DMS 273 treated with DMSO at 0.1 percent for 48 hours (cell line): ENCODE measurements at places on chromosomes 1 and 21.

GRCh38 chr1:224106568-224107281, 7.2 kb upstream of the FBXO28 start:
- peak; percentile 49 for DNase-seq

GRCh38 chr21:18987520-18988026, 584.0 kb upstream of the TMPRSS15 start:
- peak; percentile 22 for DNase-seq

GRCh38 chr1:29719253-29719652, 482.9 kb downstream of the PTPRU start:
- no peak for DNase-seq

- DNase-seq = no peak
These were observed 154.4 kb downstream of the NR5A2 start for GRCh38 chr1:200181861-200182260.

- no peak for DNase-seq
These were observed 3.2 kb upstream of the QSOX1 start for GRCh38 chr1:180151508-180151907.

DNA sequence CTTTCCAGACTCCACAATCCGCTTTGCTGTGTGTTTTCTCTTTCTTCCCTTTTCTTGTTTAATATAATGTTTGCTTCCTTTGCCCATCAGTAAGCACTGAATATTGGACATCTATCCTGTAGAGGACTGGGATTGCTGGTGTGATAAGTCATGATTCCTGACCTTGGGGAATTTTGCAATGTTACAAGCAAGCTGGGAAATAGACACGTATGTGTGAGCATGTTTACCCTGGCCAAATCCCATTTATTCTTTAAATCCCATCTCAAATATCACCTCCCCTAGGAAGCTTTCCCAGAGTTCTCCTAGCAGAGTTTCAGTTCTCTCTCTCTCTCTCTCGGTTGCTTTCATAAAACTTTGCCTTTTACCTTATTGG, 155.3 kb downstream of the ROR1 start:
- no peak for DNase-seq

DNA sequence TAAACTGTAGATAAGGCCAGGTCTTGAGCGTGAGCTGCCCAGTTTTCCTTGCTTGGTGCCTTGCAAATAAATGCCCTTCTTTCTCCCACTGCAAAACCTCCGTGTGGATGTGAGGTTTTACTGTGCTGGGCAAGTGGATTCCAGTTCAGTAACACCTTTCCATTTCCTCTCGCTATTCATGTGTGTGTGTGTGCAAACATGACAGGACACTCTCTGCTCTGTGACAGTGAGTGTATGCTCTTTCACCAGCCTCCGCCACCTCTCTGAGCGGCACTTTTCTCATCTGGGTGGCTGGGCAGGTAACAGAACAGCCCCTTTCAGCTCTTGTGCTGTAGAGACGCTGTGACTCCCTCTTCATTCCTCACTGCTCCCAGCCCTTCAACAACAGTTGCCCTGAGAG, 23.9 kb downstream of the CNIH3 start:
- no peak for DNase-seq

DNA sequence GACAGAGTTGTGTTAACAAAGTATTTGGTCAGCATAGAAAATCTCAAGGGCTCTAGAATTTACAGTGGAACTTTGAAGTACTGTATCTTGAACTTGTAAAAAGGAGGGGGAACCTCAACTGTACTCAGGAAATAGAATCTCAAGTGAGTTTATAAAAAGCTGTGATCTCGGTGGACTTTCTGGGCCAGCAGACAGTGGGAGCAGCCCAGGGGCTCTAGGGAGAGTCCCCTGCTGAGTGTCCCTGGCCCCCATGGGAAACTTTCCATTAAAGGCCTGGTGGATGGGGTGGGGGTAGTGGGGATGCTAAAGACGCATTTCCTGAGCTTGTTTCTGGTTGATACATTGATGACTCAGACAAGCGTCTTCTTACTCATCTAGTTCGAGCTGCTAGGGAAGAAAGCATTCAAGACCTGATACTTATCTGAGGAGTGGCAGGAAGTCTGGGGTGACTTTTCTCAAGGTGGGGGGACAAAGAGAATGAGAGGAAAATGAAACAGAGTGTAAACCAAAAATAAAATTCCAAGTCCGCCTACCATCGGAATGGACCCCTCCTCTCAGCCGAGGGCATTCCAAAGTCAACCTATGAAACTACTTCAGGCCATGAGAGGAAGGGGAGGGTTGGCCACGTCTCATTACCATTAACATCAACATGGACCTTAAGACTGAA, 65.5 kb downstream of the NID1 start:
- DNase-seq = no peak

- DNase-seq = no peak
These were observed 14.4 kb upstream of the IFI6 start for GRCh38 chr1:27686223-27686990.

DNA sequence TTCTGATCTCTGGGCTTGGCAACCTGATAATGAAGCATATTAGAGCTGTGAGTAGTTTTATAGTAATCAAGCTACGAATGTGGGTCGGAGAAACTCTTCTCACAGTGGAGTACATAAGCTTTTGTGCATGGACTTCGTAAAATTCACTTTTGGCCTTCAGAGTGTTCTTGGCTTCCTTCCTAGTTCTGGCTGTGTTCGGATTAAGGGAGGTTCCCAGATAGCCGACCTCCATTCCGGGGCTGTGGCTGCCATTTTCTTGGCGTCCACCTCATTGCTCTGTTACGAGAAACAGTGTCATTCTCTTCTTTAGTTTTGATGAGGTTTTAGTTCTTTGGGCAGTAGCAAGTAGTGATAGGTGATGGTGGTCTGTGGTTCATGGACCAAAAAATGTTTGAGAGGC, 26.3 kb downstream of the CAMTA1 start:
- DNase-seq = no peak

DNA sequence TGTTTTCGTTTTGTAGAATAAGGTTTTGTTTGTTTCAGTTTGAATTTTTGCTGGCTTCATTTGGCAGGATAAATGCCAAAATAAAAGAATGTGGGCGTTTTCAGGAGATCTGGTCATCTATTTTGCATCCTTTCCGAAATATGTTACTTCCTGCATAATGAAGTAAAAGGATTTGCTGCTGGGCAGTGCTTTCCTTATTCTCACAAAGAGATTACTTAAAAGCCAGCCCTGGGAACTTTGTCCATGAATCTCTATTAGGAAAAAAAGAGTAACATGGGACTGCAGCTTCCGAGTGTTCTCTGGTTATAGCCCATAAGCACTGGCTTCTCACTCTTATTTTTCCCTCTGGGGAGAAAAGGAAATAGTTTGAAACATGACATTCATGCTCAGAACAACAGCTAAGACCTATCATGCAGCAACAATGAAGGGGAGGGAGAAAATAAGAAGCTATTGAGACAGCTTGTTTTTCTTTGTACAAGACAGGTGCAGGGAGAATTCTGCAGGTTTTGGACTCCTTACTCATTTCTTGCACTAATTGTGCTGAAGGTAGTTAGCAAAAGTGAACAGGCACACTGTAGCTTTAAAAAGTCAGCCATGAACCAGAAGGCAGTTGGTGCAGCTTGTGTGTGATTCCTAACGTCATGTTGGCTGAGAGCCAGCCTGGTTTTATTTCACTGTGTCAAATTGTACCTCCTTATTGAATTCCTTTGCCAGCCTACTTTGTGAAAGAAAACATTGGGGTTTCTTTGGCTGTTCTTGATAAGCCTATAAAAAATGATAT, at the start of gene SAMD13:
Gene SAMD13 (plus strand): TSS at position 705 of the 781 bp plus-strand sequence. CDS start 1,527 bp downstream, outside the sequence.
- DNase-seq = peak; percentile 67

GRCh38 chr1:5376538-5377247, 615.5 kb downstream of the NPHP4 start:
- DNase-seq = no peak

DNA sequence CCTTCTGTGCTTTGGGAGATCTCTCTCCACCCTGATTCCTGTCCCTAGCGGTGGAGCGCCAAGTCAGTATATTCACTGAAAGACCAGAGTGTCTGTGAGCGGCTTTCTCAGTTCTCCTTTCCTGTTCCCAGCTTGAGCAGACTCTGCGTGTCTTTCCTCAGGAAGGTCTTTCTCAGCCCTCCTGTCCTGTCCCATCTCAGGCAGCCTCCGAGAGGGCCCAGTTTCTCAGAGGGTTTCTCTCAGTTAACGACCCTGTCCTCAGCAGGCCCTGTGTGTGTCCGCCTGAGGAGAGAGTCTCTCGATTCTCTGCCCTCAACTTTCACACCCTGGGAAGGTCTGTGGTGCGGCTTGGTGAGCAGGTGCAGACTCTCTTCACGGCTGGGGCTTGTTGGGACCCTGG, 34.0 kb upstream of the CHIT1 start:
- no peak for DNase-seq

GRCh38 chr21:17438635-17439034, 74.2 kb upstream of the CXADR start:
- no peak for DNase-seq

DNA sequence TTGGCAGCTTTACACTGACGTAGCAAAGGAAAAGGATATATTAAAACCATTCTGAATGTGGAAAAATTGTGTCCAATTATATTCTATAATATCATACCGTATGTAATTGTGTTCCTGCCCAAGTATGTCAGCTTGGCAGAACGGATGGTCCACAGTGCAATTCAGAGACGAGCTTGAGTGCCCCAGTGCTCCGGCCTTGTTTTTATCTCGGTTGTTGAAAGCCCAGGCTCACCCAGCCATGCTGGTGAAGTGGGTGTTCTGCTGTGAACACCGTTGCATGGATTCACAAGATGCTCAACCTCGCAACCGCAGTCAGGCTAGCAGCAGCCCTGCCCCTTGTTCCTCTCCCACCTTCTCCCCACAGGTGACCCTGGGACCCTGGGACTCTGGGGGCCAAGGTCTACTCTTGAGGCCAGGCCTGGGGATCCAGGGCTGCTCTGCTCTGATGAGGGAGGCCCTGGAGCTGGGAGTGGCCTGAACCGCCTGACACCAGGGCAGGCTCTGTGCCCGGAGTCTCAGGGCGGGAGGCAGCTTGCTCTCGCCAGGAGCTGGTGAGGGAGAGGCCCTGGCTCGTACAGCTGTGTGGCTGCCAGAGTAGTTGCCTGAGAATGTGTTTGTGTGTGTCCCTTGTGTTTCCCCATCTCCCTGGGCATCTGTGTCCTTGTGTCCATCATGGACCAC, 11.2 kb downstream of the PTPRF start:
- DNase-seq = peak; percentile 68

DNA sequence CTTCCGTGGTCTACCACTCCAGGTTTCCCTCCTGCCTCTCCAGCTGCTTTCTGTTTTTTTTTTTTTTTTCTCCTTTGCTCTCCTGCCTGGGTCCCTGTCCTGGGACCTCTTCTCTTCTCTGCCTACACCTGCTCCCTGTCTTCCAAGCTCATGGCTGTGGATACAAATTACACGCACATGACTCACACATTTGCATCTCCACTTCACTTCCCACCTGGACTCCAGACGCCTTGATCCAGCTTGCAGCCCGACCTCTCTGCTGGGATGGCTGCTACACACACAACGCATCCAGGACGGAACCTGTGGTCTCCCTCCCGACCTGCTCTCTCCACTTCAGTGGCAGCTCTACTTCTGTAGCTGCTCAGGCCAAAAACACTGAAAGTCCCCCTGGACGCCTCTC, 44.4 kb upstream of the B3GALT5 start:
- DNase-seq = no peak

DNA sequence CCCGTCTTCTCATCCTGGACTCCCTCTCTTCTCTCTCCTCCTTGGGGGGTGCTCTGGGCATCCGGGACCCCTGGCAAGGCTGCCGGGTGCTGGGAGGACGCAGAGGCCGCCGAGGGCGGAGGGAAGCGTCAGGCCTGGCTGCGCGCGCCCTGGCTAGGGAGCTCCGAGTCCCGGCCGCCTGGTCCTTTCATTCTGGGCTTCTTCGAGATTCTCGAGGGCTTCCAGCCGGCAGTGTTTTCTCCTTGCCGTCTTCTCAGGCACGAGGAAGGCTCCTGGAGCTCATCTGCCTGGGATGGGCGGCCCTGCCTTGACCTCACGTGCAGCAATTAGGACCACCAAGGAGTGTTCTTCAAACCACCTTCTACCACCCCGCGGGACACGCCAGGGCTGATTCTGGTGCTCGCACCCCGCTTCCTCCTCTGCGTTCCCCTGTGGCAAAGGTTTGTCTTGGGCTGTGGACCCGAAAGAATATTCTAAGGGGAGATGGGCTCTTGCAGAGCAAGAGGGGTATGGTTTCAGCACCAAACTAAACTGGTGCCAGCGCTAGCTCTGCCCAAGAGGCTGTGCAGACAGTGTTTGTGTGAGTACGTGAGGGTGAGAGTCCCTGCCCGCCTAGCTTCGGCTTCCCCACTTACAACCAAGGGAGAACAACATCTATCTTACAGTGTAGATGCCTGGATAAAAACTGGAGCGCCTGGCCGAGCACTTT, 36.5 kb downstream of the PIK3CD start:
- DNase-seq = no peak

GRCh38 chr1:10216090-10216749, 5.8 kb downstream of the KIF1B start:
- no peak for DNase-seq

GRCh38 chr21:26280148-26280547, 109.6 kb upstream of the APP start:
- DNase-seq = no peak

GRCh38 chr1:204560590-204561150, 44.5 kb downstream of the MDM4 start:
- DNase-seq = no peak

GRCh38 chr1:157025856-157026255, 19.7 kb downstream of the ARHGEF11 start:
- DNase-seq = no peak

- DNase-seq = no peak
These were observed 51.1 kb upstream of the RBM15 start for GRCh38 chr1:110288111-110288510.

GRCh38 chr1:77744576-77744975, 15.1 kb downstream of the USP33 start:
- no peak for DNase-seq

- no peak for DNase-seq
These were observed 88.2 kb downstream of the KAZN start for GRCh38 chr1:14686701-14687100.

DNA sequence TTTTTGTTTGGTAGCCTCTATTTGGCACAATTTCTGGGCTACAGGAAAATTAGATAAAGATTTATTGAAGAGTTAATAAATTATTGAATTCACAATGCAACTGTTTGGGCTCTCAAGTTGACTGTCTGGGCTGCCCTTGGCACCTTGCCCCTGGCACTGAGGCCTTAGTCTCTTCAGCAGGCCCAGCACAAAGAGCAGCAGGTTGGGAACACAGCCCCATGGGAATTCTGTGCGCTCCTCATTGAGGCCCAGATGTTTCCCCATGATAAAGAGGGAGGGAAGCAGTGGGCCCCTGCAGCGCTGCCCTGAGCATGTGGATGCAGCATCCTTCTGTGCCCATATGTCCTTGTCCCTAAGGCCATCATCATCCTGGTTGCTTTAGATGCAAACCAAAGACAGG, 2.9 kb downstream of the CRNN start:
- DNase-seq = peak; percentile 63

GRCh38 chr1:236065509-236066005, 667 bp upstream of the NID1 start:
- DNase-seq = no peak

DNA sequence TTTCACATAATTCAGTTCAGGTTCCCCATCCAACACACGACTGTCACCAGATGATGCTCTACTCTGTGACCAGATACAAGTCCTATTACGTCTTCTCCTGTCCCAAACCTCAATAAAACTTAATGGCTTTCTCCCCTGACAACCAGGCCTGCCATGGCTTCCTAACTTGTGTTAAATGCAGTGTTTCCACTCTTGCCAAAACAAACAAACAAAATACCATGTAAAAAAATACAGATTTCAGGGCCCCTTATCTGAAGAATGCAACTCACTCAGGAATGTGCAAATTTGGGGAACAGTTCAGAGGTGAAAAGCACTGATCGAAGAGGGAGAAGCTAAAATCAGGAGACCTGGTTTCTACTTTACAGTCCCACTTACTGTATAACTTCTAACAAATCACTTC, 863 bp upstream of the NUF2 start:
- DNase-seq = no peak
